Fibroblast of lung (primary cell): ENCODE measurements at places on chromosomes 7 and 10. TPM values are rescaled to one million over a fixed set of nuclear protein-coding genes. Genes with fewer than 3 reads are reported as not detected.

Gene CFAP43
- total RNA-seq = under 0.01 and 0.26 TPM in 2 replicates

Gene GLI3
- total RNA-seq = 6.2 and 6.4 TPM in 2 replicates

Gene MMRN2
- 0.77 and 2.1 TPM in 2 replicates for total RNA-seq

GRCh38 chr7:82067628-82068264 is 297.9 kb upstream of the HGF start:
- no peak overlapping the region for H3K4me3 ChIP-seq
- DNase-seq = no peak
- no peaks in the 10 kb centered on the region for H3K4me1 ChIP-seq
- no peaks in the 10 kb centered on the region for H3K36me3 ChIP-seq
- no peak overlapping the region for H3K27ac ChIP-seq
- H3K27me3 ChIP-seq = no peaks in the 10 kb centered on the region

DNA sequence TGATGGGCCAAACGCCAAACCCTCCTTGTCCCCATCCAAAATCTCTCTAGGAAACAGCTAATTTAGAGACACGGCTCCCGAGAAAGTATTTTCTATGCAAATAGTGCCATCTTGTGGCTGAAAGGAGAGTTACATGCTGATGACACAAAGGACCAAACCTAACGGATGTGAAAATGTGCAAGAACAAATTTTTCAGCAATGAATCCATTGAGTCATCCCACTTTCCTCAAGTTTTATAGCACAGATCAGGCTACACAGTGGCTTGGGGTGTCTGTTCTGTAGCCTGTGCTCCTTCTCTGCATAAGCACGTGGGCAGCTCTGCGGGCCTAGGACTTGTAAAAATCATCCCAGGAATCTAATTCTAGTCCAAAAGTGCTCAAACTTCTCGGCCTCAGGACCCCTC is 154.8 kb upstream of the PRR15 start:
- no peak overlapping the region for H3K4me3 ChIP-seq
- H3K27me3 ChIP-seq = no peaks in the 10 kb centered on the region
- DNase-seq = peak; percentile 73
- H3K27ac ChIP-seq = no peak overlapping the region

- H3K4me3 ChIP-seq = no peak overlapping the region
- no peaks in the 10 kb centered on the region for H3K27me3 ChIP-seq
- peaks cover 15% of the 10 kb centered on the region for H3K4me1 ChIP-seq
These were observed 6.7 kb upstream of the CREB5 start for GRCh38 chr7:28405662-28406061.
